ENCODE measurements at places on chromosomes 3 and 15.

DNA sequence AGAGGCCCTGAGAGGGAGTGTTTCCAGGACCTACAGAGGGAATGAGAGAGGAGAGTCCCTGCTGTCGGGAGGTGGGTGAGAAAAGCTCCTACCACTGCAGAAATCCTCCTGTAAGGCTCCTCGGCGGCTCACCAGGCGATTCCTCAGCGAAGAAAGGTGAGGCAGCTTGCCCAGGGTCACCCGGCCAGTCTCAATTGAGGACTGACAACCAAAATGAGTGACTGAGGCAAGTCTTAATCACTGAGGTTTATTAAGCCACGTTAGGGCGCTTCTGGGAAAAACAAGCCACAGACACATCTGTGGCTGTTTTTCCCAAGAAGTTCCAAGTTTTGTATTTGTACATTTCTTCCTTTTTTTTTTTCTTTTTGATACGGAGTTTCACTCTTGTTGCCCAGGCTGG lies 48.5 kb downstream of the ZDHHC19 start:
- DNase-seq = no peak

- DNase-seq = no peak
Measured at GRCh38 chr3:181568248-181568647, 143.5 kb upstream of the SOX2 start.

DNA sequence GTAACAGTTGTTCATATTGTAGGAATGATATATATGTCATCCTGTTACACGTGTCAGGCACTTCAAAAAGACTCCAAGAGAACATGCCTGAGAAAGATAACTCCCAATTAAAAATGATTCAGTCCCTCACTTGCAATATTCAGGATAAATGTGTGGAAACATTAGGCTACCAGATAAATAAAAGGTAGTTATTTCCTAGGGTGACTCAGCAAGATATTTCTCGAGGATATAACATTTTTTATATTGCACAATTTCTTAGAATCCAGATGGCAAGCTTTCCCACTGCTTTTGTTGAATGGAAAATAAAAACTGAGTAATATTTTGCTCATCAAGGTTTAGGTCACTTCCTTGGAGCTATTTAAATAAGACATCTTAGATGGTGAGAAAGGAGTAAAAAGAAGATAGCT lies 181.4 kb downstream of the GAP43 start:
- peak; percentile 91 for DNase-seq

DNA sequence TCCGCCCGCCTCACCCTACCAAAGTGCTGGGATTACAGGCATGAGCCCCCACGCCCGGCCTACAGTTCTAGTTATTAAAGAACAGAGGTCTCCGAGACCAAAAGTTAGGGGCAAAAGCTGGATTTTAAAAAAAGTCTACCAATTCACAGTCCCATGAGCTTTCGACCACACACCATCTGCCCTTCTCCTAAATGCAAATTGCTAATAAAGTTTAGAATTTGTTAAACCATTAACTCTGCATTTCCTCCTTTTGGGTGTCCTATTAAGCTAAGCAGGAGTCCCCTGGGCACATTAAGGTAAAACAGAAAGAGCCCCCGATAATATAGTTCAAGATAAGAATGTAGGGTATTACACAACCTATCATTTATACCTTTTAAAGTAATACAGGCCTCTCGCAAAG lies 322.7 kb downstream of the FOXP1 start:
- no peak for DNase-seq

DNA sequence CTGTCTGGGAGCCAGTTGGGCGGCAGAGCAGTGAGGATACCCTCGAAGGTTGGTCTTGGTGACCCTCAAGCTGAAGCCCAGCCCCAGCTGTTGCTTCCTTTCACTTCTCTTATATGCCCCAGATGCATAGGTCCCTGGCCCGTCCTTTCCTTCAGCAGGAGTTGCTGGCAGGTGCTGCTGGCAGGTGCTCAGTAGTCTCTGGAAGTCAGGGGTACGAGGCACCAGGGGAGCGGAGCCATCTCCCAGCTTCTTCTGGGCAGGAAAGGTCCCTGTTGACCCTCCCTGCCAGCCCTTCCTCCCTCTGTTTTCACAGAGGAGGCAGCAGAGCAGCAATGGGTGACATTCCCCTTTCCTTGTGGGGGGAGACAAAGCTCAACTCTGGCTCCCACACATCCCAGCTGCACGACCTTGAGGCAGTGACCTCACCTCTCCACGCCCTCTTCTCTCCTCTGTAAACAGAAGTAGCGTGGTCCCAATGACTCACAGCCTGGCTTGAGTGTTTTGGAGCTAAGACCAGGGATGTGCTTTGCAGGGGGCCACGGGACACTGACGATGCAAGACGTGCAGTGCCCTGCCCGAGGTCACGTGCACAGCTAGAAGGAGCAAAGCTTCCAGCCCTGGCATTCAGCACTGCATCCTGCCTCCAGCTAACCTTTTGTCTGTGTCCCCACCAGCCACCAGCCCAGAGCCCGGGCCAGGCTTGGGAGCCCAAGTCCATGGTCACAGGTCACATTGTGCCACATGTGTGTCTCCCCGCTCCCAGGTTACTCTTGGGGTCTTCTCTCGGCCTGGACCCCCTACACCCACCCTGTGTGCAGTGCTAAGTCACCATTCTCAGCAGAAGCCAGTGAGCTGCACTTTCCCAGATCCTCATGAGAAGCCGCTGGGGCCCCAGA lies 49.7 kb downstream of the SLC6A6 start:
- peak; percentile 73 for DNase-seq

GRCh38 chr3:44098656-44099415 lies 142.8 kb upstream of the TOPAZ1 start:
- DNase-seq = no peak
